ENCODE measurements at places on chromosomes 2 and 18.

DNA sequence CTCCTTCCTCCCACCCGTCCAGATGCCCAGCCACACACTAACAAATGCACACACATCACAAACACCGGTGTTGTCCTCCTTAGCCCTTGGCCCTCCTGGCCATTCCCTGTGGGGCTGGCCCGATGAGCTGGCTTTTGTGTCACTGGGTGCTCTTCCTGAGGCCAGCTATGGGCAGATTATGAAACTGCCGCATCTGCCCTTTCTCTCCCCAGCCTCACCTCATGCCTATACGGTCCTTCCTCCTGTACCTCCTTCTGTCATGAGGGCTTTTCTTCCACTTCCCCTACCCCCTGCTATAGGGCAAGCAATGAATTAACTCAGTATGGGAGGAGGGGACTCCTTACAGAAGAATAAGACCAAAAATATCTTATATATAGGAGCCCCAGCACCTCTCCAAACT lies 10.3 kb upstream of the INO80C start:
- DNase-seq, result no peak

DNA sequence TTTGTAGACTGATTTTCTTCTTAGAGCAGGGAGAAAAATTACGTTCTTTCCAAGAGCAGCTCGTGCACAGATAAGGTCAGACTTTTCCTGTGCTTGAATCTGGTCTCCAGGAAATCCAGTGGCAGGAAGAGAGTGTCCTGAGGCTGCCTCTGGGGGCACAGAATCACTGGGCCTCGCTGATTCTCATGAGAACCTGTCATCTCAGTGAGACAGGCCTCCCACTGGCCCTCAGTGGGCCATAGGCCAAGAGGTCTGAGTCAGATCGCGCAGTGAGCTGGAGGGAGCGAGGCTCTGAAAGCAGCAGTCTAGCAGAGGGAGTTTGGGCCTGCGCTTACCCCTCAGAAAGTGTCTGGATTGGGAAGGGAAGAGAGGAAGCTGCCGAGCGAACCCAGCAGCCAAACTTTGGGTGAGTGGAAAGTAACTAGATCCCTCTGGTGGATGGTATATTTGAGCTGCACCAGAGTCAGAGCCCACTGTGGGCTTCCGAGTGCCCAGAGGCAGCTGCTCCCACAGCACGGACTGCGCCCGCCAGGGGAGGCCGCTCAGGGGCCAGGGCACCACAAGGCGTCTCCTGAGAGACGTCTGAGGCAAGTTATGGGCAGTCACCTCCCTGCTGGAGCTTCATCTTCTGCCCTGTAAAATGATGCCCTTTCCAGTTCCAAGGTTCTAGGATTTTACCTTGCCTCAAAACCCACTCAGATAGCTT lies 8.2 kb downstream of the GDF7 start:
- no peak for DNase-seq

- no peak for DNase-seq
Measured at GRCh38 chr2:1528273-1529064, 115.2 kb downstream of the TPO start.

DNA sequence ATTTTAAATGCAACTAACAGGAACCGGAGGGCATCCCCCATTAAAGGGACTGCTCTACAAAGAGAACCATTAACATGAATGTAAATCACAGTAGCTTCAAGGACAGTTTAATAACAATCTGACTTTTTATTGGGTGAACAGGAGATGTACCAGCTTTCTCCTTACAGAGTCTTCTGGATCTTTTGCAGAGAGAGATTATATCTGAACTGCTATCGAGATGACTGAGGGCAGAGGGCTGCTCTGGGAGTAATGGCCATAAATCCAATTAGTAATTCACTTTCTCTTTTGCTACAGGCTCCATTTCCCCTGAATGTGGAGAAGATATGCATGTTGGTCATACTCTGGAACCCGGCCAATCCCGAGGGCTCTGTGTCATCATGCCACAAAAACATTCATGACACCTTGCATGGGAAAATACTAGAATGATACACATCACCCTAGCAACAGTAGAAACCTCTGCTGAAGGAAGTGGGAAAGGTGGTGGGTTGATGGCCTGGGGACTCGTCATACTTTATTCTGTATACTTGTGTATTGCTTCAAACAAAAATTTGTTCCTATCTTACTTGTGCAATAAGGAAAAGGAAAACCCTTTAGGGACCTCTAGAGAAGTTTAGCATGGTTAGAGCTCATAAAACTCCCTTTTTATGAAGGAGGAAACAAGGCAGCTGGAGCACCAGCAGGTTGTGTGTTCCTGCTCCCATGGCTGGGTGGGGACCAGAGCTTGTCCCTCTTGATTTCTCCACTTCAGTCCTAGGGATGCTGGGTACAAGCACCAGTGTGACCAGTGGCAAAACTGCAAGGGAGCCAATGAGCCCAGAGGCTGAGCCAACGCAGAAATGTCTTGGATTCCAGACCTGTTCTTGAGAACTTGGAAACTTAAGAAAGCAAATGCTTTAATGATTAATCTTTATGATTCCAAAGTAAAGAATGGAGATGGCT lies 26.0 kb downstream of the CTAGE1 start:
- peak; percentile 16 for DNase-seq

DNA sequence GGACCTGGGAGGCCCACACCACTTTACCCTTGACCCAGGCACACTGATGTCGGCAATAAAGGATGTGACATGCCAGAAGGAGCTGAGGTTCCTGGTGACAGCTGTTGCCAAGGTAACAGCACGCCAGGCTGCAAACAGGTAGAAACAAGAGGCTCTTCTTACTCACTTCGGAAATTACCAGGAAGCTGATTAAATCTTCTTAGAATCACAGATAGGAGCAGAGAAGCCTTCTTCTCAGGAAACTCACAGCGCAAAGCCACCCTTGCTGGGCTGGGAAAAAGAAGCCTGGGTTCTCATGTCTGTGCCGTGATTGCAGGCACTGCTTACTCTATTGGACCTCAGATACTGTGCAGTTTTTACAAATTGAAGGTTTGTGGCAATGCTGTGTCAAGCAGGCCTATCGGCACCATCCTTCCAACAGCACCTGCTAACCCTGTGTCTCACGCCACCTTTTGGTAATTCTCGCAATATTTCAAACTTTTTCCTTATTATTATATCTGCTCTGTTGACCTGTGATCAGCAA lies 61.0 kb upstream of the TAF1B start:
- DNase-seq, result peak; percentile 48

GRCh38 chr18:2442006-2442405 lies 129.3 kb downstream of the METTL4 start:
- no peak for DNase-seq

GRCh38 chr2:41932241-41933045 lies 115.4 kb upstream of the PKDCC start:
- DNase-seq, result no peak
